HCT116 (cell line): ENCODE measurements at places on chromosomes 4 and X.

DNA sequence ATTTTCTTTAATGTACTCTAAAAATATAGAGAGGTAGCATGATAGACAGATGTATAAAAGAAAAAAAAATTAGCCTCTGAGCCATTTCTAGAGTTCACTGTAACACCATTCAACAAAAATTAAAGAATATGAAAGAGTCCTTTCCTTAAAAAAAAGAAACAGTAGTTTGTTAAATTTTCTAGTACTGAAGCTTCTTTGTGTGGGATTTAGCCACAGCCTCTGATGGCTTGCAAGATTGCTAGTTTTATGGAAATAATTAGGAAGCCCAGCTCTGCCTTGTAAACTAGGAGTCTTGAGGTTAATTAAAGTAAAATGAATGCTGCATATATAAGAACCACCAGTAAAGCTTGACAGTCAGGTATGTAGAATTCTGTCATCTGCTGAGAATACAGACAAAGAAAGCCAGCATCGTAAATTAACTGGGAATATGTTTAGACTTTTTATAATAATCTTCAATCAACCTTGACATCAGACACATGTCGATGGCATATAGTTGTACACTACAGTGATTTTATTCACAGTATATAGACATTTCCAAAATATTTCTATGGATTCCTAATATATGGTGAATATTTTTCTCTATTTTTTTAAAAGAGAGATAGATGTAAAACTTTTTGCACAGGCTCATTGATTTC lies 44.8 kb upstream of the NEIL3 start:
- no peak for DNase-seq

DNA sequence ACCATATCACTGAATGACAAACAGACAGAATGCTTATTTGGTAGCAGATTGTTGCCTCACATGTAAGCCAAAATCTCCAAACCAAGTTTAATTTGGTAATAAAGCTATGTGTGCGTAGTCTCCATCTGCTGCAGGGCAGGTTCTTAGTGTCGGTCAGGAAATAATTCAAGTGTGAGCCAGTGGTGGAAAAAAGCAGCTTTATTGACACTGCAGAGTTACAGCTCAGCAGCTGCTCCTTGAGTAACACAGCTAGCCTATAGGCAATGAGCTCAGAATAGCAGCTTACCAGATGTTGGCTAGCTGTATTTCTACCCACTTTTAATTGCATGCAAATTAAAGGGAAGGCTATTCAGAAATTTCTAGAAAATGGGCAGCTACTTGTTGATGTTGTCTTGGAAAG lies 757.8 kb upstream of the HS3ST1 start:
- no peak for DNase-seq

GRCh38 chrX:132622130-132622529 lies 133.3 kb upstream of the MBNL3 start:
- peak; percentile 8 for DNase-seq

DNA sequence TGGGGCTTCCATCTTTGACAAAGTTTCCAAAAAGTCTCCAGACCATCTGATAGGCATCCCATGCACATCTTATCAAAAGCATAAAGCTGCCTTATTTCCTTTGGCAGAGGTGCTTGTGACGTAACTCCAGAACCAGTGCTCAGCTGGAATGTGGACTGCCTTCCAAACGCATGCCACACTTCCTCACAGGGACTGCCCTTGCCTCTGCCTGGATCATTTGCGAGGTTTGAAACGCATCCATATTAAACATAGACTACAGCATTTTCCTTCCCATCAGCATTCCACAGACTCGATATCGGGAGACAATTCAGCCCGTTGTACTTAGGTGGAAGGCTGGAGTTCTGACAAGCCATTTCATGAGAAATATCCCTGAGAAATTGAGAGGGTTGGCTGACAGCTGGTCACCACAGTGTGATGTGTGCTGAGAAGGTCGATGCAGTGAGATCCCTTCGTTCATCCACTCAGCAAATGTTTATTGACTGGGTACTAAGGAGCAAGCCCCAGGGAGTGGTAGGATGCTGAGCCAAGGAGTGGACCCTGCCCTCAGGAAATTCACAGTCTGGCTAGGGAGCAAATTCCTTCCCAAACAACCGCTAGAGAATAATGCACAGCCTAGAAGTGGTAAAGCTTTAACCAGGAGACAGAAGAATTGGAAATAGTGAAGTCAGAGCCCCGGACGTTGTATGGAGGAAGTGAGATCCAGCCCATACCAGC lies 376.0 kb downstream of the BCOR start:
- DNase-seq = no peak

DNA sequence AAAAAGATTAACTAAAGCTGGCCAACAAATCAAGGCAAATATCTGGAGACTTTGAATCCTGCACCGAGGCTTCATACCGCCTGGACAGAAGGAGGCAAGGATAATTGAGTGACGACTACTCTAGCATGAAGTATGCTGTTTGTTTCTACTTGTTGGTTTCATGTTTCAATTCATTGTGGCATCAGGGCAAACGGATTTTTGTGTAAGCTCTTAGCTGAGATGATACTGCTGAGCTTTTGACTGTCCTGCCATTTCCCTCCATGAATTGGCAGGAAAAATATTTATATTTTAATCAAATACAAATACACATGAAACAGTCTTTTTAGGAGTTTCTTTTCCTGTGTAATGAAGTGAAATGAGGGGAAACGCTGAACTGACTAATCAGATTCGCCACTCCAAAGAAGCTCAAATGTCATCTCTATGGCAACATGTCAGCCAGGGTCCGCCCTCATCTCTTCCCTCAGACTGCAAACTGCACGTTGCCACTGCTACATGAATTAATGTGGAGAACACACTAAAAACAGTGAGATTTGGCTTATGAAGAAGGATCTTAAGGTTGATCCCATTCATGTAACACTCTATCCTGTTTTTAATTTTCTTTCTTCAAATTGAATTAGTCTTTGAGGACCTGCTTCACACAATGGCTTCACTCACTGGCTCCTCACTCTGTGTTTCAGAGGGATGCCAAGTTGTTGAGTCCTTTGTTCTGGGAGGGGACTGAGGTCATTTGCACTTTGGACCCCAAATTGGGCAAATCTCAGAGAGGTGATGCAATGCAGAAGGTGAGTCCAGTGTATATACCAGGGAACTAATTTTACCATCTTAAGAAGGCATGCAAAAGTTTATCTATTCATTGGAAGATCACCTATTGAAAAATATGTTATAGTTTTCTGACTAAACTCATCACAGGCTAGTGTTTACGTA lies 149.6 kb upstream of the MID1 start:
- DNase-seq = no peak

- no peak for DNase-seq
Measured at GRCh38 chrX:17170973-17171372, 204.0 kb upstream of the NHS start.

DNA sequence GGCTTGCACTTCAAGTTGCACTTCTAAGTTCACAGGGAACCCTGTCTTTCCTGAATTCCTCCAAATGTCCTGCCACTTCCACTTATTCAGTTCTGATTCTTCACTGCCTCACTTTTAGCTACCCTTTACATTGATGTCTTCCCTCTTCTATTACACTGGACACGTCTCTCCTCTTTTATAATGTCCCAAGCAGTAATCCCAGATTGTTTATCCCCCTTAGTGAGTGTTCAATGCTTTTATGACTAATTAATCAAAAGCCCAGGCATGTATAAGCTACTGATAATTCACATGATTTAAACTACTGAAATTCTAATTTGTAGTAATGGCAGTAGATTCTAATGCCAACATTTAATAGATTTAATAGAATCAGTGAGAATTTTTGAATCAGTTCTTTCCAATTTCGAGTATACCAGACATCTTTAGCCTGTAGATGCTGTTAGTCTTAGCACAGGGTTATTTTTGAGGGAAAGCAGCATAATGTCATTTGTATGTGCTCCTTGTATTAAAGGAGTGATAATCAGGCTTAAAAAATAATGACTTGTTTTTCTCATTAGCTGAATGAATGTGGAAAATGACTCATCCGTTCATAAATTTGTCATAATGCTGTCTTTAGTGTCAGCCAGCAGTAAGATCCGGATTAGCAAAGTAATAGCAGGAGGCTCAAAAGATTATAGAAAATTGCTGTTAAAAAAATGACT lies 703.1 kb downstream of the CENPC start:
- DNase-seq = no peak
